T-helper 2 cell (primary cell): ENCODE measurements at places on chromosomes 5 and 9.

DNA sequence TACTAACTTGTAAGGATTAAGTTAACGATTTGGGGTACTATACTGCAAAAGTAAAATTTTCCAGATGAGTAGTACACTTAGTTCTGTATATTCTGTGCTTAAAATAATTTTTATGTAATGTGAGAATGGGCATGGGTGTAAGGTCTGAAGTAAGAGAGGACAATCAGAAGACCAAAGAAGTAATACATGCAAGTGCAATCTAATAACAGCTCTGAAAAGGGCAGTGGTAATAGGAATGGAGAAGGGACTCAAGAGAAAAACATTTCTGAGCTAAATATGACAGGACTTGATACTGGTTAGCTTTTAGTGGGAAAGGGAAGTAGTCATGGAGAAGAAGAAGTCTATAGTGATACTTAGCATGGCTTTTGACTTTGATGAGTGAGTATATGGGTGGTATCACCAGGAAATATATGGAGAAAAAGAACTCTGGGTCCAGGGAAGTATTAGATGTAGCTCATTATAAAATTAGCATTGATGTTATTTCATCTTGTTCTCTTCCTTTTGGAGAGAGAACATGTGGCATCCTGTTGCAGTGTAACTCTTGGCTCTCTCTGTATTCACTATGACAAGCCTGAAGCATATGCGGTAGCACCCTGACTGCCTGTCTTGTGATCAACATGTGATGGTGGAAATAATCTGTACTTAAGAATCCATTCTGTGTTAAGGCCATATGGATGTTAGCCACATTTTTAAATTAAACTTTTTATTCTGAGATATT is 60.5 kb downstream of the ERCC6L2 start:
- no peak for DNase-seq

GRCh38 chr5:135842737-135843136 is 8.3 kb downstream of the SLC25A48 start:
- no peak for DNase-seq

- DNase-seq: no peak
These were observed 183.3 kb downstream of the MED10 start for GRCh38 chr5:6194906-6195612.

GRCh38 chr9:120942186-120943001 is 15.8 kb upstream of the TRAF1 start:
- no peak for DNase-seq

DNA sequence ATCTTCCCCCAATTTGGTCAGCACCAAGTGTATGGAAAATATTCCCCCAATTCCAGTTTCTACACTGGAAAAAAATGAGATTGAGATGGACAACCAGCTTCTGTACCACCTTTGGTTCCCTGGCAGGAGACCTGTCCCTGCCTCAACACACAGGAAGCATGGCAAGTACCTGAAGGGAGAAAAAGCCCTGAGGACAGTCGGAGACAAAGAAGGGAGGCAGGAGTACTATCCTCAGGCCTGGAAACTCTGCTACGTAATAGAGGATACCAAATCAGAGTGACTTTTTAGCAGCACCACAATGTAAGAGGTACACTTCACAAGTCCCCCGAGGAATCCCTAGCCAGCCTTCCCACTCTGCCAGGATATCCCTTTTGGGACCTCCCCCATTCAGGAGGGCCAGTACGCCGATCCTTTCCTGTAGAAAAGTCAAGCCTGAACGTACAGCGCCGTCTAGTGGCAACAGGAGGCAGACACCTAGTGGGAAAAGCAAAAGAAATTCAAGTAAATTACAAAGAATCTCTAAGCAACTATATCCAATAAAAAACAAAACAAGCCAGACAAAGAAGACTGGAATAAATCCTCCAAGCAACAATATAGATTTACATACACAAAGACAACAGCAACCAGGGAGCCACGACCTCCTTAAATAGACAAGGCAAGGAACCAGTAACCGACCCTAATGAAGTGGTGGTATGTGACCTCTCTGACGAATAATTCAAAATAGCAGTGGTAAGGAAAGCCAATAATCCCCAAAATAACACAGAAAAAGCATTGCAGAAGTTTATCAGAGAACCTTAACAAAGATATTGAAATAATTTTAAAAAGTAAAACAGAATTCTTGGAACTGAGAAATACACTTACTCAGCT is 63.3 kb upstream of the SLCO6A1 start:
- DNase-seq: no peak

DNA sequence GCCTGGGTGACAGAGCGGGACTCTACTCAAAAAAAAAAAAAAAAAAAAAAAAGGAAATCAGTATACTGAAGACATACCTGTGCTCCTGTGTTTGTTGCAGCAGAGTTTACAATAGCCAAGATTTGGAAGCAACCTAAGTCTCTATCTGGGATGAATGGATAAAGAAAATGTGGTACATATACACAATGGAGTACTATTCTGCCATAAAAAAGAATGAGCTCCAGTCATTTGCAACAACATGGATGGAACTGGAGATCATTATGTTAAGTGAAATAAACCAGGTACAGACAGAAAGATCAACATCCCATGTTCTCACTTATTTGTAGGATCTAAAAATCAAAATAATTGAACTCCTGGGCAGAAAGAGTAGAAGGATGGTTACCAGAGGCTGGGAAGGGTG is 22.9 kb downstream of the ADAM19 start:
- DNase-seq: no peak

GRCh38 chr9:134648701-134649530 is 7.3 kb downstream of the COL5A1 start:
- DNase-seq: no peak

DNA sequence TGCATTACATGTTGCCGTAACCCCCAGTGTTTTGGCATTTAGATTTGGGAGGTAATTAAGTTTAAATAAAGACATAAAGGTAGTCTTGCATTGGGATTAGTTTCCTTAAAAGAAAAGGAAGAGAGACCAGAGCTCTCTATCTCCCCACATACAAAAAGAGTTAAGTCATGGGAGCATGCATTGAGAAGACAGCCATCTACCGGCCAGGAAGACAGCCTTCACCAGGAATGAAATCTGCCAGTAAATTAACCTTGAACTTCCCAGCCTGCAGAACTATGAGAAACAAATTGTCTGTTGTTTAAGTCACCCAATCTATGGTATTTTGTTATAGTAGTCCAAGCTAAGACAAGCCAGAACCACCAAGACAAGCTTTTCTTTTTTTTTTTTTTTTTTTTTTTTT is 567.0 kb upstream of the CDH18 start:
- no peak for DNase-seq

DNA sequence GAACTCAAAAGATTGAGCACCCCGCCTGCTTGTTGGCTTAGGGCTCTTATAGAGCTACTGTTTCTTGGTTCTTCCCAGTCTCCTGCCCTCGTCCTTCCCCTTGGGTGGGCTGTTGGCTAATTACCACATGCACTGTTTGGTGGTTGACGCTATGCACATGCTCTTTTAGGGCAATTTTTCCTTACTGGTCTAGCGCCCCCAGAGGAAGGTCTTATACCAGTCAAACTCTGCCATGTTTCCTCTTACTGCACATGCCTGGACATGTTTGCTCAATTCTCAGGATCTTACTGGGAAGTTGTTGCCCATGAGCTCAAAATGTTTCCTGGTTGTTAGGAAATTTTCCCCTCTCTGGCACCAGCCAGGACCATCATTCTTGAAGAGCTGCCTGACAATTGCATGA is 101.9 kb downstream of the SLC28A3 start:
- no peak for DNase-seq

DNA sequence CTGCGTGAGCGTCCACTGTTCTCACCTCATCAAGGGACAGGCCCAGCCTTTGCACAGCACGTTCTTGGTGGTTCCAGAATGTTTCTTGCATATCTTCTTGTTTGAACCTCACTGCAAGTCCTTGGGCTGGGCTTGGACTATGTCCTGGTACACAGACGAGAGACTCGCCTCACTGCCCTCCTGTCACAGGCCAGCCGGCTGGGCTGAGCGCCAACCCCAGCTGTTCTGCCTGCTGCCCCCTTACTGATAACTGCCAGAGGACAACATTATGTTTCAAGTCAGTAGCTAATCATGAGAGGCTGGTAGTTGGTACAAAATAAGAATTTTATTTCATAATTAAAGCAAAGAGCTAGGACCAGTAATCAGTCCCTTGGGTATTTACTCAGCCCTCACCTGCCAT is 52.8 kb upstream of the LRRTM2 start:
- no peak for DNase-seq

DNA sequence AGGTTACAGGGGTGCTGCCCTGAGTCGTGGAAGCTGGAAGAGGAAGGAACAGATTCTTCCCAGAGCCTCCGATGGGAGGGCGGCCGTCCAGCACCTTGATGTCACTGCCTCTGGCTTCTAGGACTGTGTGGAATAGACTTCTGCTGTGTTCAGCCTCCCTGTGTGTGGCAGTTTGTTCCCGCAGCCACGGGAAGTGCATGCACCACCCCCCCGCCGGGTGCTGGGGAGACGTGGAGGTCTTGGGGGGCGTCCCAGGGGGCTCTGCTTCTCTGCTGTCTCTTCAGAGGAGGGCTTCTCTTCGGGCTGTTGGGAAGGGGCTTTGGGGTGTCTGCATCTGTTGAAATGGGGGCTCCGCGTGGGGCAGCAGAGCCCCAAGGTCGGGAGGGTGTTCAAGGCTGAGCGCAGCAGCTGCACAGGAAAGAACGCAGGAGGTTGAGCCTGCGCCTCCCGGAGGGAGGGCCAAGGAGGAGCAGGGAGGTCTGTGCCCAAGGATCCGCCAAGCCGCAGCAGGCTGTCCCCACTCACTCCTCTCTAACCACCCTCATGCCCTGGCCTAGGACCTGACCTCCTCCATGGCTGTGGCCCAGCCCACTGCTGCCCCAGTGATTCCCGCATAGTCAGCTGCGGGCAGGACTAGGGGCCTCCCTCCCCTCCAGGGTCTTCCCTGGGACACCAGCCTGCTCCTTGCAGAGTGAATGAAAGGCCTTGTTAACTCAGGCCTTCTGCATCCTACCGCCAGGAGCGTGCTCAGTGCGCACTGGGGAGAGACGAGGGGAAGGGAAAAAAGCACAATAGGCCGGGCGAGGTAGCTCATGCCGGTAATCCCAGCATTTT is 45.0 kb downstream of the ROPN1L start:
- DNase-seq: no peak

GRCh38 chr5:155833287-155833686 is 493.7 kb upstream of the SGCD start:
- no peak for DNase-seq

- no peak for DNase-seq
These were observed 23.1 kb downstream of the IRF1 start for GRCh38 chr5:132467287-132467984.

- no peak for DNase-seq
These were observed 7.7 kb downstream of the AOPEP start for GRCh38 chr9:94734054-94734754.

- DNase-seq: no peak
These were observed 43.5 kb downstream of the ANKDD1B start for GRCh38 chr5:75654693-75655295.

DNA sequence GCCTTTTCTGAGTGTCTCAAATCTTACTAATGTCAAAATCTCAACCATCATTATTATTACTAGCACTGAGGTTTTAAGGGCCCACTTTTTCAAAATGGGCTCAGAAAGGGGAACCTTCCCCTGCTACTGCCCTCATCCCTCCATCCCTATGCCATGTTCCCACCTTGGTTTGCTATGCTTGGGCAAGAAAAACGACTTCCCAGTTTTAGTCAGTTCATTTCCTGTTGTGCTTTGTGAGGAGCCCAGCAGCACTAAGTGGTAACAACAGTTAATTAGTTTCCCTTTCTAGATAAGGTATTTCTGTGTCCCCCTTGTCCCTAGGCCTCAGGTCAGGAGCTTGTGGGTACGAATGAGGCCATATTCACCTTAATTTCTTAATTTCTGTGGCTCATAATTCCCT is 595.2 kb downstream of the RAB3C start:
- no peak for DNase-seq

DNA sequence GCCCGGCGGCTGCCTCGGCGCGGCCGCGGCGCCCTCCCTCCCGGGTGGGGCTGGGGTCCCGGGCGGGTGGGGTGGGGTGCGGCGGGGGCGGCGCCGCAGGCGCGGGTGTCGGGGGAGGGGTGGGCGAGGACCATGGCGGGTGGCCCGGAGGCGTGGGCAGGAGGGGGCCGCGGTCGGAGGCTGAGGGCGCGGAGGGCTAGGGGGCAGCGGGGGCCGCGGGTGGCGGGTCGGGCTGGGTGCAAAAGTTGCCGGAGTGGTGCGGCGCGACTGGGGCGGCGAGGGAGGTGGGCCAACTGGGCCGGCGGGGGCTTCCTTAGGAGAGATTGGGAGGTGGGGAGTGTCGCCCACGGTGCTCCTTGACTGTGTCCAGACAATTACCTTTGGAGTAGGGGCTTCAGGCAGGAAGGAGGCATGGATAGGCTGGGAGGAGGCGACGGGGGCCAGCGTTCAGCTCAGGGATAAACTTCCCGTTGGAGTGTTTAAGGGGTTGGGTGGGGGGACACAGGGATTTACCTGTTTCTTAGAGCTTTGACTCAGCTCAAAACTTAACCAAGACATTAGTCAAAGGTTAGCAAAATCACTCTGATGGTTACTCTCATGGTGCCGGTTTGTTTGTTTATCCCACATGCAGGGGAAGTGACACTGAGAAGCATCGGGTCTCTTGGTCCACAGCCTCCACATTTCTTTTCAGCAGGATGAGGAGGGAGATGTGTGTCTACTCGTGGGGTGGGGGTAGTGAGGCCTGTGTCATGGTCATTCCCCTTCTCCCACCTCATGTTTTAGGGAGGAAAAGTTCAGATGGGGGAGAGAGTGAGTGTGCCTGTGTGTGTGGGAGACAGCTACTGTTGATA is 859 bp downstream of the CSNK1G3 start:
- DNase-seq: peak; percentile 15

GRCh38 chr5:131265311-131265803 is 1.5 kb downstream of the CDC42SE2 start:
- DNase-seq: no peak

DNA sequence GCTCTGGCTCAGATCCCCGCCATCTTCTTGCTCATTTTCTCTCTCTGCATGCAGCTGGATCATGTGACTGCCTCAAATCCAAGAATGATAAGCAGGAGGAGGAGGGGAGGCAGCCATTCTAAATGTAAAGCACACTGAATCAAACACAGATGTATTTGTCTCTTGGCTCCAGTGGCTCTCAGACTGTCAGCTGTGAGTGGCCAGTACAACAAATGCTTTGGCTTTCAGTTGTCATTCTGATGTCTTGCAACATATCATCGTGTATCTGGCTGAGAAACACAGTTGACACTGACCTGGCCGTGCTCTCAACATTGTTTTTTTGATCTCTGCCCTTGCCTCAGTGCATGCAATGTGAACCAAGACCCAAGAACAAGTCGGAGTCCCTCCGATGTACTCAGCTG is 233.1 kb downstream of the ADAMTSL1 start:
- DNase-seq: no peak

- DNase-seq: no peak
These were observed 118.0 kb upstream of the OTULINL start for GRCh38 chr5:14463629-14464028.

DNA sequence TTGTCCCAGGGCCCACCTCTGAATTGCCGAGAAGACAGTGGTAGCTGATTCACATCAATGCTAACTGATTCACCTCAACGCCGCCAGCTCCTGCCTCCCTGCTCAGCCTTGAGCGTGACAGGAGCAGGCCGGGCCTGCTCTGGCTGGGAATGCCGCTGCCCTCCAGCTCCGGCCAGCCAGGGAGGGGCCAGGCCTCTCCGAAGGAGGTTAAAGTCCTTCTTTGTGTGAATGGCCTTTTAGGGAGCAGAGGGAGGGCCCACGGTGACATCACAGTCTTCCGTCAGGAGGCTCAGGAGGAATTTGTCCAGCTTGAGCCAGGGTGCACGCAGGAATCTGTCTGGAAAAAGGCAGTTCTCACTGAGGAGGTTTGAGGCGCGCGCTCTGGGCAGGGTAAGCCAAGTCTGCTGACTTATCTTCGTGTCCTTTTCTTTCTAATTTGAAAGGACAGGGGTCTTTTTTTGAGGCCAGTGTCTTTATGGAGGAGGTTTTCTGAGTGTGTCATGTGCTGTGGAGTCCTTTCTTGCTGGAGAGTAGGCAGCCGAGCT is 82.7 kb downstream of the C9orf152 start:
- no peak for DNase-seq
